ENCODE measurements at places on chromosomes 6 and 20.
A peak's percentile ranks its signal among the peaks of the same experiment; 100 is the strongest.

DNA sequence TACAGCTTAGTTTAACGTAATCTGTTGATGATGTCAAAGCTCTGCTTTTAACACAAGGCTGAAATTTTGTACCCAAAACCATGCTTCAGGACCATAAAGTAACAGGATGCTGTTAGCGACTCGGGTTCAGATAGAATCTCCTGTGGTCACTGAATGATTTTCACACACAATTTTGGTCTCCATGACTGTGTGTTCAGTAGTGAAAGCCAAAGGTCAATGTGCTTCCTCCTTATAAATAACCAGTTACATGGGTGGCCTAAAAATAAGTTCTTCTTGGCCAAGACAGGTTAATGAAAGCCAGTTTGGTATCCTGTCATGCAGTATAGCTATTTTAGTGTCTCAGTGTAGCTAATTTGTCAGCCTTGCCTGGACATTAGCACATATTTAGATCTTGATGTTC is 19.1 kb upstream of the LOC128125822 start:
- DNase-seq: no peak

- DNase-seq: no peak
Observed at GRCh38 chr6:144597511-144597910, 312.4 kb downstream of the UTRN start.

DNA sequence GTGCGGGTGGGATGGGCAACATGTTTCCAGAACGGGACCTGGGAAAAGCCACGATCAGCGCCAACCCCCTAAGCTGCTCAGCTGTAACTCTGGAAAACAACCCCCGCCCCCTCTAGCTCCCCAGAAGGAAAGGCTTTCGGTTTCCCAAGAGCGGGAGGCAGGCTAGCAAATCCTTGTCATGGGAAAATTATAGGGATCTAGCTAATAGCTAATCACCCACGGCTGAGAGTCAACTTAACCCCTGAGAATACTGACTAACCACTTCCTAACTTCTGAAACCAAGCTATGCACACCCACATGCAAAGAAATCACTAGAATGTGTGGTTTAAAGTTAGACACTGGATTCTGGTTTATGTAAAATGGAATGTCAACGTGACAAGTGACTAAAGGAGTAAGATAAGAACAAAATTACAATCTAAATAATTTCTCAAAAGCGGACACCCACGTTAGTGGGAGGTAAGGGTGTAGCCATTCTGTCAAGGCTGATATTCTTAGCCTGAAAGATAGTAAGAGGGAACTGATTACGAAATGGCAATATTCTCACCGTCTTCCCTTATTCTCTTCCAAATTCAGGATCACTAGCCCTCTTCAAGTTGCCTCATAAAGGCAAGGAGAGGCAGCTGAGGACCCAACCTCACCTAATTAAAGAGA is 20.1 kb downstream of the JAG1 start:
- no peak for DNase-seq

- no peak for DNase-seq
Observed at GRCh38 chr20:58102261-58102660, 126.2 kb downstream of the ANKRD60 start.

GRCh38 chr6:24583463-24584381 is 62.3 kb downstream of the KIAA0319 start:
- peak; percentile 73 for DNase-seq

DNA sequence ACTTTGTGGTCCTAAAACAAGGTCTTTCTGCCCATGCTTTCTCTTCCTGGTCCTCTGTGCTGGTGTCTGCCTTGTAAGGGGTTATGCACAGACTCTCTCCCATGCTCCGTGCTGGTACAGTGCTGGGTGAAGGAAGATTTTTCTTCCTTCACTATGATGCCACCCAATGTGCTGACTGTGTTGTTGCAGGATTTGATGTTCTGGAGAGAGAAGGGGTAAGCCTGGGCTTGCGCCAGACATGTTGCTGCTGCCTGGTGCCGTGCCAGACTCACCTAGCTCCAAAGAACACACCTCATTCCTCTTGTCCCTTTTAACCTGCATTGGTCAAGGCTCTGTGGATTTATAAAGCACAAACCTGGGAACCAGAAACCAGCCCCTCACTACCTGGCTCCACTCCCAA is 28.4 kb upstream of the ARMH2 start:
- no peak for DNase-seq

GRCh38 chr20:49918446-49918845 is 3.1 kb upstream of the SPATA2 start:
- DNase-seq: no peak

DNA sequence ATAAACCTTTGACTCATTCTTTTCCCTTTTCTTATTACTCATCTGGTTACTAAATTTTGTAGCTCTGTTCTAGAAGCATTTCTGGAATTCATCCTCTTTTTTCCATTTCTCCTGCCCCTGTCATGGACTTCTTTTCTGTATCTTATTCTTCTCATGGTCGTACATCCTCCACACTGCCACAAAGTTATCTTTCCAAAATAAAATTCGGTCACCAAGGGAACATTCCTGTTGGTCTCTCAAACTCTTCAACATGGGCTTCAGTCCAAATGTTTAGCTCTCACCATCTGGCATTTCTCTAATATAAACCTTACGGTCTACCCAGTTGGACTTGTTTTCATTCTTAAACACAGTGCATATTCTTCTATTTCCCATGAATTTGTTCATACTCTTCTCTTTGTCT is 428.8 kb upstream of the ID4 start:
- no peak for DNase-seq

DNA sequence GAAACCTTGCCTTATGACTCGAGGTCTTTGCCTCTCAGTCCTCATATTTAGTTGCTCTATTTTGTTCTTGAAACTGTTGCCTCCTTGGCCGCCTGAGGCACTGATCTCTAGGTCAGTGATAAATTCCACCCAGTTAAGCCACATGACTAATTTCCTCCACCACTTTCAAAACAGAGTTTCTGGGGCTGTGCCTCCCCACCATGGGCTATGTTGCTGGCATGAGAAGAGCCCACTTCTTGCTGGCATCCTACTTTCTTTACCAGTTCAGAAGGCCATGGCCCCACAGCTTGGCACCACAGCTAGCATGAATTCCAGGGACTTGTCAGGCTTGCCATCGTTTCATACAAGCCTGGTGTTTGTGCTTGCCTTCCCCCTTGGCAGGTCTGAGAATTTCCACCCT is 361.4 kb upstream of the JAG1 start:
- no peak for DNase-seq

- DNase-seq: no peak
Observed at GRCh38 chr20:9966966-9967365, 67.8 kb upstream of the ANKEF1 start.

DNA sequence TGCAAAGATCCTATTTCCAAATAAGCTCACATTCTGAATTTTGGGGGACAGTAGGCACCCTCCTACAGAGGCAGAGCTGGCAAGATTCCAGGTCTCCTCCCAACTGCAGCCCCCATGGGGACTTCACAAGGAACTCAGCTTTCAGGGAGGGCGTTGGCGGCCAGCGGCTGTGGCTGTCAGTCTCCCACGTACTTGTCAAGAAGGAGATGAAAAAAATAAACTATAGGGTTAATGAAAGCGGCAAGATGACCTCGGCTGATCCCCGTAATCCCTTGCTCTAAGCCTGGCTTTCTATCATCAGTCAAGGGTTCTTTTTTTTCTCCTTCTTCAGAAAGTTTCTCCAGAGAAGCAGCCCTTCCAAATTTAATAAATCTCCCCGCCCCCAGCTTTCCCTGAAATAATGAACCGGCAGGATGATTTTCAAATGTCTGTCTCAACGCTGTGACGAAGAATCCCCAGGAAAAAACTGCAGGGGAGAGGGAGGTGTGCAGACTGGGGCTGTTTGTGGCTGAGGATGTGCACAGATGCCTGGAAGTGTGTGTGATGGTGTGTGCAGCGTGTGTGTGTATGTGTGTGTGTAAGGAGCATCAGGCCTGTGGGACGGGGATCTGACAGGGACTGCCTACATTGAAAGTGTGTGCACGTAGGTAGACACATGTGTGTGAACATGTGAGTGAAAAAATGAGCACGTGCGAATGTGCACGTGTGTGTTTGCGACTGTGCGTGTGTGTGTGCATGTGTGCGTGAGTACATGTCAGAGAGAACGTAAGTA is 78.7 kb downstream of the SLC2A10 start:
- DNase-seq: peak; percentile 45

DNA sequence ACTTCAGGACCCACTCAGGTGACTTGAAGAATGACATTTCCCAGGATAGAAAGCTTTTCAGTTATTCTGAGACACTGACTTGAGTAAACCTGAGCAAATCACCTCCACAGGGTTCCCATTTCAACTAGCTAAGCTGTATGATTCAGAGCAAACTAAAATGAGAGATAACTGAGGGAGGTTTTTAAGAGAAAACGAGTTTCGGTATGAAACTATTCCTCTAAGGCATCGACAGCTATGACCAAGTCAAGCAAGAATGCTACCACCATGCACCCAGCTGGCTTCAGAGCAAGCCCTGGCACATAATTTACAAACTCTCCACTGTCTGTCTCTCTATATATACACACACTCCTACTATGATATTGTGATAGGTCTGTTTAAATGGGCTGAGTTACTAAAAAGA is 75.4 kb downstream of the PERP start:
- no peak for DNase-seq

GRCh38 chr6:100996409-100996808 is 115.3 kb upstream of the ASCC3 start:
- DNase-seq: no peak

DNA sequence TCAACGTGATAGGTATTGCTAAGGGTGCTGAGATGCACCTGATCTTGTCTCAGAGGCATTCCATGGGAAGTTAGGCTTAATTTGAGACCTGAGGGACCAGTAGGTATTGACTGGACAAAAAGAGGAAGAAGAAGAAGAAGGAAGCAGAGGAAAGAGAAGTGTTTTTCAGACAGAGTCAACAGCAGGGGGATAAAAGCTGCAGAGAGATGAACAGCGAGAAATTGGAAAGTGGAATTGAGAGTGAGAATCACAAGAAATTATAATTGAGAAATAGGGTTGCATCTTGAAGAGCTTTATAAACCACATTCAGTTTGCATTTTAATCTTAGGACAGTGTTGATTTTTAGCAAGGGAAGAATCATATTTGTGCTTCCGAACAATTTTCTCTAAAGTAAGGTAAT is 254.0 kb downstream of the CD83 start:
- DNase-seq: no peak

Measured in NCI-H524 treated with DMSO at 0.1 percent for 48 hours (cell line).